ENCODE measurements at places on chromosomes 13 and 19. TPM values are rescaled to one million over a fixed set of nuclear protein-coding genes. Genes with fewer than 3 reads are reported as not detected.
A peak's percentile ranks its signal among the peaks of the same experiment; 100 is the strongest.

HPN gene
- polyA plus RNA-seq, result not detected

KCNC3 gene
- not detected for polyA plus RNA-seq

TGFBR3L gene
- not detected for polyA plus RNA-seq

KIR2DL1 gene
- polyA plus RNA-seq, result not detected

ZNF555 gene
- polyA plus RNA-seq, result 2.0 TPM

- H3K27me3 ChIP-seq, result no peaks in the 10 kb centered on the region
- no peak overlapping the region for H3K4me3 ChIP-seq
- H3K4me1 ChIP-seq, result no peaks in the 10 kb centered on the region
Observed at GRCh38 chr13:98173431-98174152, 3.5 kb downstream of the RNF113B start.

GRCh38 chr19:33299051-33299688, 3.2 kb downstream of the CEBPA start:
- no peaks in the 10 kb centered on the region for H3K36me3 ChIP-seq
- H3K27me3 ChIP-seq, result peaks cover 3% of the 10 kb centered on the region
- H3K27ac ChIP-seq, result no peak overlapping the region
- H3K4me1 ChIP-seq, result peaks cover 24% of the 10 kb centered on the region
- no peak overlapping the region for H3K4me3 ChIP-seq

- H3K27ac ChIP-seq, result no peak overlapping the region
- no peaks in the 10 kb centered on the region for H3K4me1 ChIP-seq
- no peaks in the 10 kb centered on the region for H3K27me3 ChIP-seq
- no peak overlapping the region for H3K4me3 ChIP-seq
- no peak for DNase-seq
Observed at GRCh38 chr19:56245121-56245740, 27.3 kb upstream of the EDDM13 start.

DNA sequence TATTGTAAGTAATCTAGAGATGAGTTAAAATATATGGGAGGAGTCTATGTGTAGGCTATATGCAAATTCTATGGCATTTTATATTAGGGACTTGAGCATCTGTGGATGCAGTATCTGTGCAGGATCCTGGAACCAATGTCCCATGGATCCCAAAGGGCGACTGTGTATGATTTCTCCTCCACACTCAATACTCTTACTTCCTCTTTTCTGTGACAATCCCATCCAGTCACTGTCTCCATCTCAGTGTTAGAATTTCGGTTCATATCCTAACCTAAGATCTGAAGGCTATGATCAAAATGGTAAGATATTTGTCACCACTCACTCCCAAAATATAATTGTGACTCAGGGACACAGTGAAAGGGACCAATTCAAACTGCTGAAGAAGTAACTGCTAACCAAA, 15.1 kb upstream of the ZNF599 start:
- H3K4me1 ChIP-seq, result no peaks in the 10 kb centered on the region
- no peak for DNase-seq
- no peaks in the 10 kb centered on the region for H3K36me3 ChIP-seq
- H3K27me3 ChIP-seq, result no peaks in the 10 kb centered on the region
- no peak overlapping the region for H3K27ac ChIP-seq

DNA sequence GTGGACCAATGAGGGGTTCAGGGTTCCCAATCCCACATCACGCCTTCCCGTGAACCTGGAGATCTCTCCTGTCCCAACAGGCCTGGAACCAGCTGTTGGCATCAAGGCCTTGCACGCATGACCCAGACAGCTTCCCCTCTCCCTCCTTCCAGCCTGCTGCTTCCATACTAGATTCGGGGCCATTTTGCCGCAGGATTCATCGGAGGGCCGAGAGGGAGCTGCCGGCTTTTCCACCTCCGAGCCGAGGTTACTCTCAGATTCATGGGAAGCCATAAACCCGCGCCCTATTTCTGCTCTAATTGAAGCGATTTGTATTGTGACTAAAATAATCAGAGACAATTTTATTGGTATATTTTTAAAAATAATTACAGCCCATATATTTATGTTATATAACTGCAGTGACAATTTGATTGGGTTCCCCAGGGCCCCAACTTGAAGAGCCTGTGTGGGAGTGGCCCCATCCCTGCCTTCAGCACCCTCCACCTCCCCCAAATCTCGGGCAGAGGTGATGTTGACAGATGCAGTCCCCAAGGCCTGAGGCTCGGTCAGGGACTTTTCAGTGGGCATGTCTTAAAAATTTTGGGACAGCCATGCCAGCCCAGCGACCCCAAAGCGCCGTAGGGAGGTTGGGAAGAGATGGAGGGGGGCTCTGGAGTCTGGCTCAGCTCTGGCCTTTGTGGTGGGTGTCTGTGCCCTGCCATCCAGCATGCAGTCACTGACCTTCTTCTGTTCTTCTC, 30.8 kb upstream of the PEPD start:
- H3K27me3 ChIP-seq, result no peaks in the 10 kb centered on the region
- H3K36me3 ChIP-seq, result no peaks in the 10 kb centered on the region
- no peak overlapping the region for H3K27ac ChIP-seq
- no peak for DNase-seq
- H3K4me1 ChIP-seq, result no peaks in the 10 kb centered on the region

GRCh38 chr19:58261600-58261967, 17.2 kb upstream of the ZNF8 start:
- DNase-seq, result no peak
- H3K4me1 ChIP-seq, result no peaks in the 10 kb centered on the region
- peaks cover 49% of the 10 kb centered on the region for H3K36me3 ChIP-seq
- no peak overlapping the region for H3K27ac ChIP-seq

DNA sequence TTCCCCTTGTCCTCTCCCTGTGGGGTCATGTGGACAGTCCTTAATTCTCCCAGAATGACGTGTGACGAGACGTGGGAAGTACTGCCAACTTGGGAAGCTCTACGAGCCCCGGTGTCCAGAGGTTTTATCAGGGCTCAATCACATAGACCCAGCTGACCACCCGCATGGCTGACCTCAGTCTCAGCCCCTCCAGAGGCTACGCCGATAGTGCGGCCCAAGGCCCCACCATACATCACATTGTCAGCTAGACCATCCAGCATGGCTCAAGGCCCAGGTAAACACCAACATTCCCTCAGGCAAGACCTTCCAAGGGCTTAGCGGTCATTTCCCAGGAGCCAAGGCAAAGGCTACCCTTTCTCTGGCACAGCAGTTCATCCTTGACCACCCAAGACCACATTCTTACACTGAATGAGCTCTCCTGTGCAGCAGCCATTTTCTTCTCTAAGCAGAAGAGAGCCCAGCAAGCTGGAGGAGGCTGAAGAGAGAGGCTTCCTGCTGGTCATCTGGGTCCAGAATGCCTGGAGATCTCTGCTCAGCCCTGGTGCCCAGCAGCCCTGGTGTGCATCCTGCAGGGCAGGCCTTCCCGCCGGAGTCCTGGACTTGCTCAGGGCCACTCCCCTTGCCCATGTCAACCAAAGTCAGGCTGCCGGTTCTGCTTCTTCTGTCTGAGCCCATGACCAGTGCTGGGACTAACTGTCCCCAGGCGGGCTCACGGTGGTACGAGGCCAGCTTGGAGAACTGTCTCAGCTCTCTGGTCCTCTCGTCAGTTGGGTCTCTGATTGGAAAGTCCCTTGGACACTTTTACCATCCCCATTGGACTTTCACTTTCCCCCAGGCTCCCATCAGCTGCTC, 7.9 kb upstream of the F10 start:
- H3K4me1 ChIP-seq, result peaks cover 6% of the 10 kb centered on the region
- no peak overlapping the region for H3K27ac ChIP-seq
- H3K4me3 ChIP-seq, result no peak overlapping the region
- H3K36me3 ChIP-seq, result no peaks in the 10 kb centered on the region
- peaks cover 2% of the 10 kb centered on the region for H3K27me3 ChIP-seq

DNA sequence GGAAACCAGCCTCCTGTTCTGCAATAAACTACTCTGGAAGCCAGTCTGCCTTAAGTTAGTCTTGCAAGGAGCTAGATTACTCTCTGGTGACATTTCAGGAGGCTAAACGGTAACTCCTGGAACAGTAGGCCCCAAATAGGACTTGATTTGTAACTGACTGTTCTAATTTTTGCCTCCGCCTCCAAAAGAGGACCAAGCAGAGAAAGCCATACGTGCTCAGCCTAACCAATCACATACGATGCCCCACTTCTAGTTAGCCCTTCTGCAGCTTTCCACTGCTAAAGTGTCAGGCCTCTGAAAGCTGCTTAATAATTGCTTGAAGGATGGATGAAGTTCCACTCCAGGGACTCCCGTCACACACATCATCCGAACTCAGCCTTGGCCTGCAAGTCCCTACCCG, 744 bp downstream of the ZNF805 start:
- H3K4me3 ChIP-seq, result peak overlapping the region; percentile 92
- peaks cover 22% of the 10 kb centered on the region for H3K36me3 ChIP-seq
- H3K27me3 ChIP-seq, result no peaks in the 10 kb centered on the region

Data from CD4-positive, CD25-positive, alpha-beta regulatory T cell (primary cell).